ENCODE measurements at places on chromosomes 4 and X.
A peak's percentile ranks its signal among the peaks of the same experiment; 100 is the strongest.

GRCh38 chr4:128574706-128575105, 234.8 kb upstream of the JADE1 start:
- peak; percentile 85 for DNase-seq

- no peak for DNase-seq
Measured at GRCh38 chr4:37893164-37893563, 2.3 kb downstream of the TBC1D1 start.

DNA sequence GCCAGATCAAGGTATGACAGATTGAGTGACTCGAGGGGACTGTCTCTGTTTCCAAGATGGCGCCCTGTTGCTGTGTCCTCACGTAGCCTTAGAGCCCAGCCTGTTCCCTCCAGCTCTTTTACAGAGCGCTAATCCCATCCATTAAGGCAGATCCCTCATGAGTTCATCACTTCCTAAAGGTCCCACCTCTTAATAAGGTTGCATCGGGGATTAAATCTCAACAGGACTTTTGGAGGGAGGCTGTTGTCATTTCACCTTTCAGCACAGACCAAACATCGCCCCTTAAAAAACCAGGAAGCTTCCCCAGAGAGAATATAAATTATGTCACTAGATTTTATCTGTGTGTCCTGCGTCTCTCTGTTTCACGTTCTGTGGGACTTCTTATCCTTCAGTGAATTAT, 32.6 kb upstream of the DHRSX start:
- no peak for DNase-seq

DNA sequence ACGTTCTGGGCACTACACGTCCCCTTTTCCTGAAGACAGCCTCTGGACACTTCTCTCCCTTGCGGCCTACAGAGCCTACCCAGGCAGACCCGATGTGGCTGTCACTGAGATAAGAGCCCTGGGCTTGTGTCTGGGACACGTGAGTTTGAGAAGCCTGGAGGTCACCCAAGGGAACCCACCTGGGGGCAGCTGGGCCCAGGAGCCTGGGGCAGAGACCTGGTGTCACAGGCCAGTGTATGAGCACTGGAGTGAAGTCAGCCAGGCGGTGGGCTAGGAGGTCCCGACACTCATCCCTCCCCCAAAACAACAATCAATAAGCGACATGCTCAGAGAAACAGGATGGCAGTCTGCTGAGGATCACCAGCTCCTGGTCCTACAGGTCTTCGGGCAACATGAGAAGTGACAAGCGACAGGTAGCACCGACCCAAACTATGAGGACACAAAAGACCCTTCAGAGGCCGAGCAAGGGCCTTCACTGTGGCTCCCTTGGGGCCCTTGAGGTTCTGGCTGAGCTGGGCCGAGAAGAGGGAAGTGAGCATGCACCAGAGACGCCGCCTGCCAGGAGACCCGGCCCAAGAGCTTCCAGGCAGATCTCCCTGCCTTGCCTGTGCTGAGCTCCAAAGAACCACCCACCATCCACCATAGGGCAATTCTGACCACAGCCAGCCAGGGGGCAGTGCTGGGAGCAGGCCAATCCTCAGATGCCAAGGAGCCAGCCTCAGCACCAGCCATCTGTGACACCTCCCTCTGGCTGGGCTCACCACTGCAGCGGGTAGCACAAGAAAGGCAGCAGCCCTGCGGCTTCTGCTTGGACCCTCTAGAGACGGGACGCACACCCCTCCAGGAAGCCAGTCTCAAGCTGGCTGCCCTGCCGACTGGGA, 11.0 kb upstream of the DUSP9 start:
- peak; percentile 55 for DNase-seq

GRCh38 chr4:85005865-85006377, 39.4 kb upstream of the WDFY3 start:
- DNase-seq = peak; percentile 89

GRCh38 chr4:144705601-144706590, 59.9 kb downstream of the HHIP start:
- no peak for DNase-seq

- no peak for DNase-seq
Measured at GRCh38 chrX:129690435-129690834, 35.7 kb upstream of the APLN start.
